ENCODE measurements at places on chromosomes 2 and 18.

DNA sequence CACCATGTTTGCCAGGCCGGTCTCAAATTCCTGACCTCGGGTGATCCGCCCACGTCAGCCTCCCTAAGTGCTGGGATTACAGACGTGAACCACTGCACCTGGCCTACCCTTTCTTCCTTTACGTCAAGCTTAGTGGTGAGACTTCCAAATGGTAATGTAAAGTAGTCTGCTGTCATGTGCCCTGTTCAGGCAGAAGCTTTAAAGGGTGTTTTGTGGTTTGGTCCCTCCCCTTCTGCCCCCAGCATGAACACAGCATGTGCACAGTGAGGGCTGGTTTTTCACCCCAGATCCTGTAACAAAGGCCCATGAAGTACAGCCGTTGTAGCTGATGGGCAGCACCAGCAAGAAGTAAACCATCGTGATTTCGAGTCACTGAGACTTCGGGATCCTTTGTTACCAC is 2.7 kb upstream of the DTYMK start:
- no peak for DNase-seq

DNA sequence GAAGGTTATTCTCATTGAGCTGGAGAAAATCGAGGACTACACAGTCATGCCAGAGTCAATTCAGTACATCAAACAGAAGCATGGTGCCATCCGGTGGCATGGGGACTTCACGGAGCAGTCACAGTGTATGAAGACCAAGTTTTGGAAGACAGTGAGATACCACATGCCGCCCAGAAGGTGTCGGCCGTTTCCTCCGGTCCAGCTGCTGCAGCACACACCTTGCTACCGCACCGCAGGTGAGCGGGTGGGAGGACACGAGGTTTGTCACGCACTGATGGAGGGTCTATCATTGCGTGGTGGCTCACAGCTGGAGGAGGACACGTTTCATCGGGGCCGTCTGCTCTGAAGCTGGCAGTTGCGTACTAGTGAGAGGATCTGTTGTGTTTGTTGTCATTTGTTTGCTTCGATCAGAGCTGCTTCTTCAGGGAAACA is 48.2 kb downstream of the IL1RL2 start:
- DNase-seq = no peak

- no peak for DNase-seq
Measured at GRCh38 chr2:234977228-234977679, 25.4 kb downstream of the SH3BP4 start.

DNA sequence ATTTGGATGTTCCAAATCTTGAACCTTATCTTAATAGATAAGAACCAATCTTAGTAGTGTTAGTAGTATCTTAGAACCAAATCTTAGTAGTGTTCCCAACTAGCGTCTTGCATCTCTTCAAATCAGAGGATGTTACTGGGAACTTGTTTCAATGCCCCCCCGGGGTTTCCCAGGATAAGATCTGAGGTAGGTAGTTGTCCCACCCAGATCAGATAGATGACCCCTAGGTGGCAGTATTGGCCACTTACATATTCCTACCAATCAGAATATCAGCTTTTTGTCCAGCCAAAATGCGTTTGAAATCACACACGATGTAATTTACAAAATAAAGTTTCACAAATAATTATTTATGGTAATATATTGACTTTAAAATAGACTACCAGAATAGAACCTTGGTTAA is 314.8 kb downstream of the MBD2 start:
- DNase-seq = peak; percentile 19

DNA sequence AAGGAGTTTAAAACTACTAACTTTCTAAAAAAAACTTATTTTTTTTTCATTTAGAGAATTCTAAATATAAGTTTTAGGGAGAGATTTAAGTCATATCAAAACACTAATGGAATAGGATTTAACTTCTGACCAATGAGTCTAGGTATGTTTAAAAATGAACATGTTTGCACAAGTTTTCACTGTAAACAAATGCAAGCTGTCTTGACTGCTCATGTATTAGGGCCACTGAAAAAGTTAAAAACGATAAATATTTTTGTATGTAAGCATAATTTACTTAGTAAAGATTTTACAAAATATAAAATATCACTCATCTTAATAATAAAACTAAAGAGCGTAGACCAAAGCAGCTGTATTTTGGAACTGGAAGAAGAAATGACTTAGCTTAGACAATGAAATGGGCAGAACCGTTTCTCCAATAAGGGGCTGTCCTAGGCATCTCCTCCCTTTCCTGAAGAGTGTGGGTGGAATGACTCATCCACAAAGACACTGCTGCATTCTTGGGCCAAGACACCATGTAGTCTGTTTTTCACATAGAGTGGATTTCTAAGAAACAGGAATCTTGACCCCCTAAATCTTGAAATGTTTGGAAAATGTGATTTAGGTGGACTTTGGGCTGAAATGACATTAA is 118.8 kb downstream of the MEP1B start:
- DNase-seq = peak; percentile 88

- DNase-seq = no peak
Measured at GRCh38 chr18:53586923-53587322, 637.5 kb downstream of the MBD2 start.

DNA sequence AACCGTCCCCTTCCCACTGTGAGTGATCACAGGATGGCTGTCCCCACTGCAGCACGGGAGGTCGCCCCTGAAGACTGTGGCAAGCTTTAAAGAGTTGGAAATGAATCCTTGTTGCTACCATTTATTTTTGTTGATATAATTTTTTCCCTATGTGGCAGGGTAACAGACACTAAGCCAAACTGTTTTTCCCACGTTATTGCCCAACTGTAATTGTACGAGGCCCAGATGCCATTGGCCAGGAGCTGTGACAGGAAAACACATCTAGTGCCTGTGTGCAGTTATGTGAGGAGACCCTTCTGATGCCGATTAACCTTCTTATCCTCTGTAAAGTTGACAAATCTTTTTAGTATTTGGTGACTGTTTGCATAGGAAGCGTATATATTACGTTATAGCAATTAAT is 44.2 kb downstream of the MRPS9 start:
- DNase-seq = no peak

DNA sequence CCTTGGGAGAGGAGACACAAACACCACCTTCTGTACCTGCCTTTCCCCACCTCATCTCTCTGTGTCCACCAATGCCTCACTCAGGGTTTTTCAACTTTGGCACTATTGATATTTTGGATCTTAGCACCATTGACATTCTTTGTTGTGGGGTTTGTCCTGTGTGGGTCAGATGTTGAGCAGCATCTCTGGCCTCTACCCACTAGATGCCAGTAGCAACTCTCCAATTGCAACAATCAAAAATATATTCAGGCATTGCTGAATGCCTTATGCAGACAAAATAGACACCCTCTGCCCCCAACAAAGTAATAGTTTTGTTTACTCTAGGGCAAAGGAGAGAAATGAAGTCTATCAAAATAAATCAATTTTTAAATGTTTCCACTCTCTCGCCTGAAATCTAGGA is 1384.3 kb upstream of the NXPH2 start:
- DNase-seq = no peak

DNA sequence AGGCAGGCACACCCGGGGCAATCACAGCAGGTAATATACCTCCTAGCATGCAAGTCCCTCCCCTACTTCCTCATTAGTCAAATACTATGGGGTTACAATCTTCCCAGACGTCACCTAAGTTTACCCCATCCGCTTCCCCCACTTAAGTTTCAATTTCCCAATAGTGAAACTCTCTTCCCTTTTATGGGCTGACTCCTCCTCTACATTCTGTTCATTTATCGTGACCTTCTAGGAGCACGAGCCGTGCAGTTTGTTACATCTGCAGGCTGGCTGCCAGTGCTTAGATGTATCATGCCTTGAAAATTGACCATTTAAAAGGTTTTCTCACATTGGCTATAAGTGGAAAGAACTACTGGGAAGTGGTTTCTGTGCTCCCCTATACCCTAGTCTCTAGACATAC is 1357.8 kb upstream of the CRIM1 start:
- no peak for DNase-seq

- DNase-seq = no peak
Measured at GRCh38 chr18:69948256-69948655, 583 bp upstream of the CD226 start.

DNA sequence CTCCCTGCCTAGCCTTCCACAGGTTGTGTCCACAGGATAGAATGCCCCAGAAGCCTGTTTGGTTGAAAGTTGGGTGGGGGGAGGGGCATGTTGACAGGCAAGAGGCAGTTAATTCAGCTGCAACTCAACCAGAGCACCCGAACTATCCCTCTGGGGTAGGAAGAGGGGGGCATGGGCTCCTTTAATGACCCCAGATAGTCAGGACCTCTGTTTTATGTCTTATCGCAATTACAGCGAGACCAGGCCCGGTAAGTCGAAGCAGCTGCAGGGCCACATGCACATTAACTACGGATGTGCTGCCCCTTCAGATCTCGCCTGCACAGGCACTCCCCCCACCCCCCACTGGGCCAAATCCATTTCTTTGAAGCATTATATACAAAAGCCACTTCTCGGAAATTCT is 363.8 kb upstream of the HNRNPA3 start:
- no peak for DNase-seq

DNA sequence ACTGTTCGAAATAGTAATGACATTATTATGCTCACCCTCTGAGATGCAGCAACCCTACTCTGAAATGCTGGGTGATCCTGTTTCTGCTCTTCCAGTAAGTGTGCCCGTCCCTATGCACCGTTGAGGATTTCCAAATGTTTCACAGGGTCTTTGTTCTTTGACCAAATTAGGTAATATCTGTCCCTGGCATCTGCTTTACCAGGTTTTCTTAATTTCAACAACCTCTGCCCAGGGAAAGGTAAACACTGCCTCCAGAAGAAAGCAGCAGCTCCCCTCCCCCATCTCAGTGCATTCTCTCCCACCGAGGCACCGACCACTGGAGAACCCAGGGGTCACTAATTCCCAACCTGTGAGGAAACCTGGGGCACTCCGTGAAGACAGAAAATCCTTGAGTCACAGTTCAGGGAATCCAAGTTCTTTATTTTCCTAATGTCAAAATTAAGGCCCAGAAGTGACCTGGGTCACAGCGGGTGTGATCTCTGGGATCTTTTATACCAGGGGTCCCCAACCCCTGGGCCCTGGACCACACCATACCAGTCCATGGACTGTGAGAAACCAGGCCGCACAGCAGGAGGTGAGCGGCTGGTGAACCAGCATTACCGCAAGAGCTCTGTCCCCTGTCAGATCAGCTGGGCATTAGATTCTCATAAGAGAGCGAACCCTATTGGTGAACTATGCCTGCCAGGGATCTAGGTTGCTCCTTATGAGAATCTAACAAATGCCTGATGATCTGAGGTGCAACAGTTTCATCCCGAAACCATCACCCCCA is 1.2 kb upstream of the GRB14 start:
- DNase-seq = no peak

- DNase-seq = no peak
Measured at GRCh38 chr2:96895746-96896651, 26.1 kb upstream of the SEMA4C start.

GRCh38 chr18:44342162-44342561 is 338.5 kb upstream of the SETBP1 start:
- no peak for DNase-seq

- DNase-seq = no peak
Measured at GRCh38 chr2:52877703-52878102, 889.9 kb upstream of the CHAC2 start.

DNA sequence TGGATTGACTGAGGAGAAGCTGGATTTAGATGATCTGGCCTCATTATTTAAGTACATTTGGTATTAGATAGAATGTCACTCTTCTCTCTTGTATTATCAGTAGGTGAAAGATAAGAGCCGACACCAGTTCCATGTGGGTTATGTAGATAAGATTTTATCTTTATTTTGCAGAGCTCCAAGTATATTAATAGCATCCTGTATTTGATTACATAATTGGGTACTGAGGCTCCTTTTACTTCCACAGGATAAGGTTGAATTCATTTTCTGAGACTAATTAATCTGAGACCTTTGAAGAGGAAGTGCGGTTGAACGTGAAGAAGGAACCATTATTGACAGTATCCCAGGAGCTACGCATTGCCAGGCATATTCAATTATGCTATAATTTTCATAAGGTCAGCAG is 32.8 kb upstream of the CD226 start:
- DNase-seq = no peak

DNA sequence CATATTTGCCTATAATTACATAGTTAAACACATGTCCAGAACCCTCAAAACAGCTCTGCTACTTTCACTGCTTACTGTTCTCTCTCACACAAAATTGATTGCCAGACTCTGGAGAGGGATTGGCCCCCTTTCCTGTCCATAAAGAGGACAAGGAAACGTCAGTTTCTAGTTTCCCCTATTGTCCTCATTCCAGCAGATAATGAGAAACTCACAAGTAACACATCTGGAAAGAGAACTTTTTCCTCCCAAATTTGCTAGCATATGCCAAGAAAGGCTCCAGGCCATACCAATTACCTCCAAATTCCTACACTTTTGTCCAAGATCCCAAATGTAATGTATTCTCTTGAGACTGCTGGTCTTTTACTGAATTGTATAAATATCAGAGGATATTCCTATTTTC is 200.5 kb downstream of the EXOC6B start:
- no peak for DNase-seq

- no peak for DNase-seq
Measured at GRCh38 chr2:189350540-189351209, 90.6 kb upstream of the WDR75 start.

DNA sequence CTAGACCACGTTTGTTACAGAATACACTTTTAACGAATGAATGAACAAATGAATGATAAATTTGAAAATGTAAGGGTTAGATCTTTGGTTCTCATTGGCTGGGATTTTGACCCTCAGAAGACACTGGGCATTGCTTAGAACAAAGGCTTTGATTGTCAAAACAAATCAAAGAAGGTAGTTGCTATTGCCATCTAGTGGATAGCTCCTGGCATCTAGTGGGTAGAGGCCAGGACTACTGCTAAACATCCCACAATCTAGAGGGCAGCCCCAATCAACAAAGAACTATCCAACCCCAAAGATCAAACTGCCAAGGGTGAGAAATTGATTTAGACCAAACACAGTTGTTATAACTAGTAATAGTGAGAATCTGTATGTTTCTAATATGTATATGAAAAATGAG is 552.3 kb downstream of the KCNJ3 start:
- DNase-seq = peak; percentile 18

GRCh38 chr18:2557536-2557935 is 13.8 kb downstream of the METTL4 start:
- DNase-seq = no peak

GRCh38 chr2:20568501-20569463 is 82.1 kb downstream of the HS1BP3 start:
- no peak for DNase-seq

DNA sequence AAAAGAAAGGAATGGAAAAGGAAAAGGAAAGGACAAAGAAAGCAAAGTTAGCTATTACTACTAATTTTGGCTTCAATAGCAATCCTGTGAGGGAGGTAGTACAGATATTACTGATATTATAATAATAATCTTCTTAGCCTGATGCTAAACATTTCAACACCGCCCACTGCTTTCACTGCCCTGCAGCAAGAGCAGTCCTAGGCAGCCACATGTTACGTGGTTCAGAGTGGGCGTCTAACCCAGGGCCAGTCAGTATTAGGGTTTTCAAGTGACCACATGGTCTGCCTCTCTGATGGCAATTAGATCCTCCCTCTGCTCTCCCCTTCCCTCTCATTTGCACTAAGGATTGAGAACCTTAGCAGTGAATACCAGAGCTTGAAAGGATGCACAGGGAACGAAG is 83.7 kb upstream of the ZNF397 start:
- no peak for DNase-seq

GRCh38 chr2:26772064-26773001 is 8.2 kb downstream of the SLC35F6 start:
- no peak for DNase-seq

GRCh38 chr2:95728878-95729596 is 137.2 kb downstream of the TRIM43 start:
- peak; percentile 84 for DNase-seq

Data from COLO829 (cell line).